ENCODE measurements at places on chromosomes 4 and X.

- no peak for DNase-seq
Observed at GRCh38 chr4:41838590-41838989, 90.1 kb upstream of the PHOX2B start.

DNA sequence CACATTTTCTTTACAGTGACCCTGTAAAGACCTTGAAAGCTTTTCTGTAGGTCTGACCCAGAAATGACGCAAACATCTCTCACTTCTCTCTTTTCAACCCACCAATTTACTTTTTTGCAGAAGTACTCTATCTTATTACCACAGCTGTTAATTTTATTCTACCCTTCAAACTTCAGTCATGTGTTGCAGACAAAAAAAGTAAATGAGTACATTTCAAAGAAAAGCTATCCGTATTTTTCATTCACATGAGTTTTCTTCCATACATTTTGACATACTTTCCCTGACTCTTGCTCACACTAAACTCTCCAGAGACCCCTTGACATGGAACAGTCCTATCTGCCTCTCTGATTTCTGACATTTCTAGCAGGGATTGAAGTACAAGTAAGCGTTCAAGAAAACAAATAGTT lies 51.7 kb downstream of the SLC7A11 start:
- no peak for DNase-seq

DNA sequence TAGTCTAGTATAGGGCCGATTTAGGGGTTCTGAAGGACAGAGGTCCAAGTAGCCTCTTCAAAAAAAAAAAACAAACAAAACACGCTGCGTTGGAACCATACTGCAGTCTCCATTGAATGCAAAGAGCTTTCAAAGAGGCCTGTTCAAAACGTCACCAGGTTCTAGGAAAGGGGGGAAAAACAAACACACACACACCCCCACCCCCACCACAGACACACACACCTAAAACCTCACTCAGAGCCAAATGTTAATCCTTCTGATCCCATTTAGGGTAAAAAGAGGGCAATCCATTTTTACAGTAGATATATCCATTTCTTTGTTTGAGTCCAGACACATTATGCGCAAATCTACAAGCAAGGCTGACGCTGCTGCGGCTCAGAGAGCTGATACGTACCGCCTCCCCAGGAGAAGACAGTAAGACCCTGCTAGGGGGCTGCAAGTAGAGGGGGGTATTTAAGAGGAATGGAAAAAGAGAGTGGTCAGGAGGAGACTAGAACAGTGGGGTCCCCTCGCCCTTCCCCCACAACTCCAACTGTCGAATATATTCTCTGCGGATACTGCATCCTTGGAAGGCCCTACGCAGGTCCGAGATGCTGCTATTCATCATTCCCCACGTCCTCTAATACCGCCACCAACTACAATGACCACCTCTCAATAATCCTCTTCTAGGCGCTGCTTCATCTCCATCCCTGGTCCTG lies 1.3 kb downstream of the NKRF start:
- DNase-seq, result peak; percentile 9

- no peak for DNase-seq
Observed at GRCh38 chrX:15206306-15206705, 63.6 kb downstream of the ASB9 start.

GRCh38 chrX:96835660-96836289 lies 47.9 kb upstream of the RPA4 start:
- DNase-seq, result no peak

DNA sequence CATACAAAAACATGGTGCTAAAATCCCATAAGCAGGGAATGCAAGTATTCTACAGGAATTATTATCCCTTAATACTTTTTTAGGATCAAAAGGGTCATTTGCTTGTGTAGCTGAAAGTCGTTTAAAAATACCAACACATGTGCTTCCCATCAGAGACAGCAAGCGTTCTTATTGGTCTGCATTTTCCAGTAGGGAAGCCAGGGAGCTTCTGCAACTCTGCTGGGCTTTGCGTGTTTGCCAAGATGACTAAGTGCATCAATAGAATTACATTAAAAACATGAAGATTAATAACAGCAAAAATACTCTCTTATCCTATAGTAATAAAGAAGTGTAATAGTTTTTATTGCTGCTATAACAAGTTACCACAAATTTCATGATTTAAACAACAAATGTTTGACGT lies 111.2 kb downstream of the QDPR start:
- DNase-seq, result no peak

GRCh38 chr4:33711826-33712225 lies 2532.5 kb downstream of the ARAP2 start:
- no peak for DNase-seq

Data from CD4-positive, alpha-beta T cell treated with Interleukin-15 for 4 hours (primary cell).